Activated CD4-positive, alpha-beta T cell treated with anti-CD3 and anti-CD28 coated beads, Interleukin-2, Interleukin-4, amounts not matched to agents 100 ng/mL and 50 ng/mL, durations not matched to agents 16 hours and 8 hours (primary cell): ENCODE measurements at places on chromosomes 16 and 17.

GRCh38 chr16:70652322-70652721 is 6.0 kb downstream of the IL34 start:
- no peak for DNase-seq

DNA sequence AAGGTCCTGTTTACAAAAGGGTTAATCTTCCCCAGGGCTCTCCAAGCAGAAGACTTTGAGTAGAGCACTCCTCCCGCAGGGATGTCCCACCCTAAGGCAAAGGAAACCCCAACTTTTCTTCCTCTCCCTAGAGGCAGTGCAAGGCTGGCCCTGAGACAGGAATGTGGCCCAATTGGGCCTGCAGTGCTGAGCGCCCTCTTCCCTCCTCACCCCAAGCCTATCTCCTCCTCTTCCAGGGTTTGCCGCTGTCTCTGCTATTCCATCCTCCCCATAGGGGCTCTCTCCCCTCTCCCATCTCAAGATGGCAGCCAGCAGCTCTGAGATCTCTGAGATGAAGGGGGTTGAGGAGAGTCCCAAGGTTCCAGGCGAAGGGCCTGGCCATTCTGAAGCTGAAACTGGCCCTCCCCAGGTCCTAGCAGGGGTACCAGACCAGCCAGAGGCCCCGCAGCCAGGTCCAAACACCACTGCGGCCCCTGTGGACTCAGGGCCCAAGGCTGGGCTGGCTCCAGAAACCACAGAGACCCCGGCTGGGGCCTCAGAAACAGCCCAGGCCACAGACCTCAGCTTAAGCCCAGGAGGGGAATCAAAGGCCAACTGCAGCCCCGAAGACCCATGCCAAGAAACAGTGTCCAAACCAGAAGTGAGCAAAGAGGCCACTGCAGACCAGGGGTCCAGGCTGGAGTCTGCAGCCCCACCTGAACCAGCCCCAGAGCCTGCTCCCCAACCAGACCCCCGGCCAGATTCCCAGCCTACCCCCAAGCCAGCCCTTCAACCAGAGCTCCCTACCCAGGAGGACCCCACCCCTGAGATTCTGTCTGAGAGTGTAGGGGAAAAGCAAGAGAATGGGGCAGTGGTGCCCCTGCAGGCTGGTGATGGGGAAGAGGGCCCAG is 1.0 kb downstream of the PRRT2 start:
- no peak for DNase-seq

- DNase-seq = no peak
Measured at GRCh38 chr17:67503184-67503583, 126.1 kb downstream of the PITPNC1 start.

- DNase-seq = no peak
Measured at GRCh38 chr16:14522671-14523070, 107.4 kb downstream of the PARN start.
